Caco-2 (cell line): ENCODE measurements at places on chromosomes 16 and 17. TPM values are rescaled to one million over a fixed set of nuclear protein-coding genes. Genes with fewer than 3 reads are reported as not detected.

SPDYE4 gene
- not detected in 2 replicates for total RNA-seq

DOC2B gene
- 0.35 TPM in 1 of 2 replicates, not detected in the other for total RNA-seq

HOXB3 gene
- 7.2 and 10.1 TPM in 2 replicates for total RNA-seq

P2RX1 gene
- 0.23 TPM in 1 of 2 replicates, not detected in the other for total RNA-seq

CRHR1 gene
- not detected in 2 replicates for total RNA-seq

CACNG3 gene
- not detected in 2 replicates for total RNA-seq

GNGT2 gene
- total RNA-seq = not detected in 2 replicates

TOP2A gene
- 226 and 237 TPM in 2 replicates for total RNA-seq

RHBDL1 gene
- total RNA-seq = 2.9 and 3.2 TPM in 2 replicates

RTN4RL1 gene
- total RNA-seq = 0.54 and 0.60 TPM in 2 replicates

CALB2 gene
- total RNA-seq = 0.65 TPM in 1 of 2 replicates, not detected in the other

LHX1 gene
- 0.37 TPM in 1 of 2 replicates, not detected in the other for total RNA-seq

PRRT2 gene
- 3.6 and 3.9 TPM in 2 replicates for total RNA-seq

SAMD14 gene
- 2.2 and 3.4 TPM in 2 replicates for total RNA-seq

TBC1D3E gene
- total RNA-seq = not detected in 2 replicates

OR2C1 gene
- not detected in 2 replicates for total RNA-seq

MYO15A gene
- 0.21 TPM in 1 of 2 replicates, not detected in the other for total RNA-seq

C17orf113 gene
- total RNA-seq = 3.8 and 4.7 TPM in 2 replicates
